ENCODE measurements at places on chromosomes 3 and 15.

DNA sequence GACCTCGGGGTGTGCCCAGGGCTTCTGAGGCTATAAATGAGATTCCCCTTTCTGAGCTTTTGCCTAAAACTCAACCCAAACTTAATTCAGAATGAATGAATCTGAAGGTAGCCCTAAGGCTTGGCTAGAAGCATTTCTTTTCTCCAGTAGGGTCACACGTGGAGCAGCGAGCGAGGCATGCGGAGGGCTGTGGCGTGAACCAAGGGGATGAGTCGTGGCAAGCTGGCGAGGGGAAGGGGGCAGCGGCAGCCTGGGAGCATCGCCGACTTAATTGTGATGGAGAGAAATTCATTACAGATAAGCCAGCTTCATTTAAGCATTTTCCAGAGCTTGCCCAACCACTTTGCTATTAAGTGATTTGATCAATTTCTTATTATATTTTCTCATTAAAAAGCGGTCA, 79.9 kb downstream of the CHSY1 start:
- DNase-seq, result no peak

DNA sequence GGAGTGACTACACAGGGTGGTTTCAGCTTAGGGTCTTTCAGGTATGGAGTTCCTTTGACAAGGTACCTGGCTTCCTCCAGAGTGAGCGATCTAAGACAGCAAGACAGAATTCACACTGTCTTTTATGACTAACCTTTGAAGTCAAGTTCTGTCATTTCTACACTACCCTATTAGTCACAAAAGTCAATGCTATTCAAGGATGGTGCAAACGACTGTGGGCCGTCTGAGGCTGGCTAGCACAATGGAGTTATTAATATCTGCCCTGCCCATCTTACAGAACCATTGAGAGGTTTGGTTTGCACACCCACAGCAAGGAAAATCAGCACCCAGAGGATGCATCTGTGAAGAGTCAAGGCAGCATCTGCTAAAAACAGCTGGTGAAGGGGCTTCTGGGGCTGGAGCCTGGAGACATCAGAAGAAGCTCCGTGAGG, 62.9 kb upstream of the XCR1 start:
- DNase-seq, result no peak

- DNase-seq, result peak; percentile 19
Measured at GRCh38 chr3:107085261-107085660, 292.0 kb upstream of the CCDC54 start.

- DNase-seq, result no peak
Measured at GRCh38 chr15:100193277-100193860, 148.4 kb downstream of the ADAMTS17 start.

- DNase-seq, result no peak
Measured at GRCh38 chr3:134339913-134340312, 34.3 kb downstream of the AMOTL2 start.

GRCh38 chr3:102353148-102353547, 81.7 kb upstream of the ZPLD1 start:
- no peak for DNase-seq

DNA sequence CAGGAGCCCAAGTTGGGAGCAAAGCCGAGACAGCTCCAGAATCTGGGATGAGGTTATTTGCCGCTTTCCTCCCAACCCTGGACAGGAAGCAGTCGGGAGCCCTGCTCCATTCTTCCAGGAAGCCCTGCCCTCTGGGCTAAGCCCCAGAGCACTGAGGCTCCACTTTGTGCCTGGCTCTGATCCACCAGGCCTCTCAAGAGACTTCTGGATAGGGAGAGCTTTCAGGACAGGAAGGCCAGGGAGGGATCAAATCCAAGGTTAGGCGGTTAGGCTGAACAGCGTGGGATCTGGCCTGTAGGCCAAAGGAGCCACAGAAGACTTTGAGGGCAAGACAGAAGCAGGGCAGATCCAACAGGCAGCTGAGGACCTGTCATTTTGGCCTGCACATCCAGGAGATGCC, 835 bp downstream of the STOML1 start:
- no peak for DNase-seq

DNA sequence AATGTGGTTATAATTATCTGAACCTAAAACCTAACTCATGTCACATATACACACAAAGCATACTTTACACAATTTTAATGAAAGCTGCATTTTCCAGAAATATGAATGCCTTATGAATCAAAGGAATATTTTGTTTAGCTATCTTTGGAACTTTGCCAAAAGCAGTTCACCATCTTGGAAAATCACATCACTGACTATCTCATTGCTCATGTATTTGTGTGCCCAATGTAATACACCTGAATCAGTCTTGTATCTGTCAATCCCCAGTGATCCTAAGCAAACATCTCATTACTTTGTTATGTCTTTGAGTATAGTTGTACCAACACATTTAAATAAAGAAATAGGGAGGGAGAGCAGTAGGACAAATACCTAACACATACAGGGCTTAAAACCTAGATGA, 15.6 kb upstream of the CD47 start:
- DNase-seq, result no peak

- peak; percentile 21 for DNase-seq
Measured at GRCh38 chr3:16370872-16371740, 106.1 kb downstream of the OXNAD1 start.

DNA sequence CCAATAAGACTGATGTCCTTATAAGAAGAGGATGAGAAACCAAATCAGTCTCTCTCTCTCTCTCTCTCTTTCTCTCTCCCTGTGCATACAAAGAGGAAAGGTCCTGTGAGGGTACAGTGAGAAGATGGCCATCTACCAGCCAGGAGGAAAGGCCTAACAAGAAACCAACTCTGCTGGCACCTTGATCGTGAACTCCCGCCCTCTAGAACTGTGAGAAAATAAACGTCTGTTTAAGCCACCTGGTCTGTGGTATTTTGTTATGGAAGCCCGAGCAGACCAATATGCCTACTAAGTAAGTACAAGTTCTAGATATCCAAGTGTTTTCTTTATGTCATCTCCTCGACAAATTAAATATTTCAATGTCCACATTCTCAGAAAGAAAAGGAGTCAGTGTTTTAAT, 44.9 kb upstream of the TMC3 start:
- DNase-seq, result no peak

- DNase-seq, result no peak
Measured at GRCh38 chr3:48553361-48553760, 3.2 kb downstream of the PFKFB4 start.

DNA sequence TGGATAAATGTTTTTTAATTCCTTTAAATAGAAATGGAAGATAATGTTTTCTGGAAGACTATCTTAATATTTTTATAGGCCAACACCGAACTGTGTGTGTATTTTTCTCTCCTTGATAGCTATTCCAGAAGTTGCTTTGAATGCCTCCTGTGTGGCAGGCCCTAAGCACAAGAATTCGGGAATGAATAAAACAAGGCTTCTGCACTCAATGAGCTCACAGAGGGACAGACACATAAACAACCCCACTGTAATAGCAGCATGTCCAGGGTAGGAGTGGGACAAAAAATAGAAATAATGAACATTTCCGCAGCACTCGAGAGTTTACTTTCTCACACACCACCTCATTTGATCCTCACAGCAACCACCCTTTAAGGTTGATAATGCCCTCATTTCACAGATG, 18.0 kb downstream of the SRGAP3 start:
- no peak for DNase-seq

- no peak for DNase-seq
Measured at GRCh38 chr15:87597346-87598052, 659.0 kb downstream of the NTRK3 start.

DNA sequence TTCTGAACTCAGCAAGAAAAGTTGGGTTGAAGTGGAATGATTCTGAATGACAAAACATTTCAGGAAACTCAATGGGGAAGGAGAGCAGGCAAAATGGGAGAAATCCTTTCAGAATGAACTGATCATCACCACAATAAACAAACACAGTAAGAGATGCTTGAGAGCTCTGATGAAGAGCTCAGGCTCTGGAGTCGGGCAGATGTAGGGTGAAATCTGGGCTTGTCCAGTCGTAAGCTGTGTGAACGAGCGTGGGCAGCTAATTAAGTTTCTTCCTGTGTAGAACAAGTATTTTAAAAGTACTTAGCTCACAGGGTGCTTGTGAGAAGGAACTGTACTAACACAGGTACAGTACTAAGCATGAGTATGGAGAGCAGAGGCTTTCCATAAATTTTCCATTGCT, 406.2 kb downstream of the FOXP1 start:
- DNase-seq, result no peak

DNA sequence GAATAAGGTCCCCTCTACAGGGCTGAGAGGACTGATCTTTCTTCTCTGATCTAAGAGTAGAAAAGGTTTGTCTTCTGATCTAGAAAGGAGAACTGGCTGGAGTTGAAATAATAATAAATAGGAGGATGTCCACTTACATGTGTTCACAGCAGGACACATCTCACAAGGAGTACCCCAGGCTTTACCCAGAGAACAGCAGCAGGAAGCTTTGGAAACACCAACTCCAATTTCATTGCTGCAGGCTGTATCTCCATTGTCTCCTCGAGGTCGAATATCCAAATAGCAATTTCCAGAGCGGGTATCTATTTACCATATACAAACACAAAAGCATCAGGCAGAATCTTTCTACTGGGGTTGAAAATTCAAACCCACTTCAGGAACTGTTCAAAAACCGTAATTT, 136.6 kb downstream of the DUT start:
- DNase-seq, result no peak

- DNase-seq, result peak; percentile 34
Measured at GRCh38 chr3:179450901-179451264, 387 bp downstream of the GNB4 start.

DNA sequence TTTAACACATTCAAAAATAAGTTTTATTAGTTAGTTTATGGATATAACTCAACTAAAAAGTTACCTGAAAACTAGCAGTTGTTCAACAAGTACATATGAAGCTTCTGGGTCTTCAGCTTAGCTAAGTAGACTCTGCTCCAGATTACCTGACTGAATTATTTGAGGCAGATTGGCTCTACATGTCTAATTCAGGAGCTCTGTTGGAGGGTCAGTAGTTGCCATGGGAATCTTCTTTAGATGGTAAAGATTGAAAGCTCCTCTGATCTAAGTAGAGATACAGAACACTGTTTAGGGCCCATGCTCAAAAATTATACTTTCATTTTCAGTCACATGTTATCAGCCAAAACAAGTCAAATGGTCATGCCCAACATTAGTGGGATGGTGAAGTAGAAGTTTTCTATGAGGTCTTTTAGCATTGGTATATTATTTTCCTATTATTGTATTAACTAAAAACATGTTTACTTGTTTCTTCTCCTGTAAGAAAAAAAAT, 1476.9 kb downstream of the OTOL1 start:
- DNase-seq, result no peak

- DNase-seq, result no peak
Measured at GRCh38 chr3:17055374-17056276, 170.9 kb downstream of the PLCL2 start.

GRCh38 chr15:52102463-52102862, 10.1 kb downstream of the BCL2L10 start:
- peak; percentile 97 for DNase-seq

DNA sequence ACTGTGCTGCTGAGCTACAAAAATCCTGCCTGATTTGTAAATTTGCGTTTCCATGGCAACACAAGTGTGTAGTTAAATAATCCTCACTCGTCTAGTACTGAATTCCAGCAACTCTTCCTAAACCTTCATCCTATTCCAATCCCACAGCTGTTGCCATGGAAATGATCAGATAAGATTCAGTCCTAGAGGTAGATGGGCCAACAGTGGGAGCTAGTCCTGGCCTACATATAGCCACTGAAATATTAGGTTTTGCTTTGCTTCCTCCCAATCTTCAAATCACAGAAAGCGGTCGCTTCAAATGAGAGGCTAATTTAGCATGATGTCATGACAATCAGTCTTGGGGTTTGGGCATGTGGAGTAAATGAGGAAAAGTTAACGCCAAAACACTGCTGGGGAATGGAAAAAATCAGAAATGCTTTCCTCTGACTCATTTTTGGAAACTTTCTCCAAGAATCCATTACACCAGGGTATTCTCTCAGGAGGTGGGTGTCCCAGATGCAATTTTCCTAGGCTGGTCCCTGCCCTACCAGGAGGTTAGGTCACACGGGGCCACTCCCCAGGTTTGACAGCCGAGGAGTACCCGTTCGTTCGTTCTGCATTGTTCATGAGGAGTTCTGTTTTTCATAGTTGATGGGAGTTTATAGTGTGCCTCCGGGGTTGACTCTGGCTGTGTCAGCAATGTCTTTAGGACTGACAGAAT, 159.2 kb upstream of the SLCO3A1 start:
- no peak for DNase-seq

- DNase-seq, result peak; percentile 95
Measured at GRCh38 chr15:68620721-68621527, 42.1 kb downstream of the CORO2B start.

GRCh38 chr15:38867556-38867955, 302.9 kb upstream of the RASGRP1 start:
- DNase-seq, result peak; percentile 31

All from iris pigment epithelial cell (primary cell).